ENCODE measurements at places on chromosomes 11 and 22.

- peaks cover 30% of the 10 kb centered on the region for H3K4me1 ChIP-seq
- no peak for DNase-seq
- H3K4me3 ChIP-seq = no peak overlapping the region
- H3K27me3 ChIP-seq = no peaks in the 10 kb centered on the region
- peaks cover 21% of the 10 kb centered on the region for H3K36me3 ChIP-seq
- H3K27ac ChIP-seq = no peak overlapping the region
These were observed 4.1 kb downstream of the PITPNM1 start for GRCh38 chr11:67500831-67501715.

DNA sequence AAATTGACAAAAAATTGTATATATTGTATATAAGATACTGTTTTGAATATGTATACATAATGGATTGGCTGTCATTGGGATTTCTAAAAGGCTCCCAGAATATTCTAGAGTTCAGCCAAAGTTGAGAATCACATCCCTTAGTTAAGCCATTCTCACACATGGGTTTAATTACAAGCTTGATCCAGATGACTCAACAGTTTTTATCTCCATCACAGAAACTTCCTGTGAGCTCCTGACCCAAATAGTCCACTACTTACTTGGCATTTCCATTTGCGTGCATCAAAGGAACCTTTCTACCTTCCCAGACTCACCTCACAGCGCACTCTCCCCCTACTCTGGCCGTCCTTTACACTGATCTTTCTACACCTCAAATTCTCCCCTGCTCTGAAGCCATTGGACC, 184.8 kb upstream of the ARHGAP20 start:
- no peaks in the 10 kb centered on the region for H3K36me3 ChIP-seq
- DNase-seq = no peak
- H3K27ac ChIP-seq = no peak overlapping the region
- no peak overlapping the region for H3K4me3 ChIP-seq
- no peaks in the 10 kb centered on the region for H3K27me3 ChIP-seq

DNA sequence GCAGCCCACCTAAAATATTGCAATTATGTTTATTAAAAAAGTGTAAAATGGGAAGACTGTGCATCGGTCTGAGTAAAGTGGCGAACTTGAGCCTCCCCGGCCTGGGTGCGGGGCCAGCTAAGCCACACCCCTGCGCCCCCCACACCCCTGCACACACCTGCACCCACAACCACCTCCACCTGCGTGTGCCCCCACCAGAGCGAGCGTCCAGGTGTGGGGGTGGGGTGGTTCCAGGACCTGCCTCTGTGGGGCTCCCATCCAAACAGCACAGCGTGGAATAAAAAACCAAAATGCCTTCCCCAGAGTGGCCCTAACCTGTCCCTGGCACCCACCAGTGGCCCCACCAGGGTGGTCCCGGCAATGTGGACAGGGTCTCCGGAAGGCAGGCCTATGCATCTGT, 30.1 kb upstream of the CARS1 start:
- H3K4me1 ChIP-seq = no peaks in the 10 kb centered on the region
- no peak for DNase-seq
- H3K27ac ChIP-seq = no peak overlapping the region
- H3K36me3 ChIP-seq = no peaks in the 10 kb centered on the region

DNA sequence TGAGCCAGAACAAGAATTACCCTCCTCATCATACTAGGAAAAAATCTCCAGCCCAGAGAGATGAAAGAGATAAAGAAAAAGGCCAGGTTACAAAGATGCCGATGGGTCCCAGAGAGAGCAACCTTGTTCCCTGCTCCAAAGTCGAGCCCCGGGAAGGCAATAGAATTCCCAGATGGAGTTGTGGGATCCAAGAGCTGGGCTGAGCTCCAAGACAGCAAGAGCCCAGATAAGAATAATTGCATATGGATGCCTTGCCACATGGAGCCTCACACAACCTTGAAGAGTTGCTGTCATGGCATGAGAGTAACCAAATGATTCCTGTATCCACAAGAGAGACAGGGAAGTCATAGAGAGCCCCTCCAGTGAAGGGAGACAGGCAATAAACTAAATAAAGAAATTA, 30.9 kb downstream of the IL10RA start:
- DNase-seq = no peak
- H3K4me1 ChIP-seq = peaks cover 24% of the 10 kb centered on the region
- H3K27ac ChIP-seq = no peak overlapping the region
- H3K27me3 ChIP-seq = no peaks in the 10 kb centered on the region
- peaks cover 2% of the 10 kb centered on the region for H3K36me3 ChIP-seq
